ENCODE measurements at places on chromosomes 16 and 17.
A peak's percentile ranks its signal among the peaks of the same experiment; 100 is the strongest.

- H3K4me3 ChIP-seq, result no peak overlapping the region
- no peaks in the 10 kb centered on the region for H3K36me3 ChIP-seq
- no peaks in the 10 kb centered on the region for H3K27me3 ChIP-seq
- no peaks in the 10 kb centered on the region for H3K4me1 ChIP-seq
- H3K27ac ChIP-seq, result no peak overlapping the region
These were observed 5.6 kb downstream of the CDH16 start for GRCh38 chr16:66913081-66913480.

DNA sequence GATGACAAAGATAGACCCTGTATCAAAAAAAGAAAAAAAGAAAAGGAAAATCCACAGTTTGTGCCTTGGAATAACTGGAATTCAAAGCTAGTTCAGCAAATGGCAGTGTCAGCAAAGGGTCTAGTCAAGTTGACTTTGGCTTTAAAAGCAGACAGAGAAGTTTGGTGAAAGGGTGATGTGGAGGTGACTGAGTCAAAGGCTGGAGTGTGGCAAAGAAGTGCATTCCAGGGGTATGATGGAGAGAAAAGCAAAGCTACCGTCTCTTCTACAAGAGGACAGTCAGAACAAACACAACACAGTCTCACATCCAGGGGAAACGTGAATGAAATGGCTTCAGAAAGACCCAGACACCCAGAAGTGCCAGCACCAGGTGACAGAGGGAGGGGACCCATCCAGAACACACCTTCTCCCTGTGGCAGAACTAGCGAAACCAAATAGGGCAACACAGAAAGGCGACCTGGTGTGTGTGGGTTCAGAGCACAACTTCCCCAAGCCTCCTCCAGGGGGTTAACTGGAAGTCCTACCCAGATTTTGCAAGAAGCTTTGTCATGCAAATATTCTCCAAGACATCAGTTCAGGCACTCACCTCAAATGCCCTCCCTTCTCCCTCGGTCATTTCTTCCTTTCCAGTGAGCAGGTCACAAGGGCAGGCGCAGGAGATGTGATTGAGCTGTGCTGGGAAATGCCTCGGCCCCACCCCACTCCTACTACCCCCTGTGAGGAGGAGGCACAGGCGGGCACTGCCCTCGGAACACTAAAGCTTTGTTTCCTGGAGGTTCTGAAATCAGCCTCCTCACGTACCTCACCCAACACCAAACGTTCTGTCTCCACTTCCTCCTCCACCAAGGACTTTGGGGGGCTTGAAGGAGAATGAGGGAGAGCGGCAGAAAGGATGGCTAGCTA lies 481.9 kb downstream of the SOX9 start:
- no peak overlapping the region for H3K4me3 ChIP-seq
- H3K27me3 ChIP-seq, result no peaks in the 10 kb centered on the region
- peaks cover 12% of the 10 kb centered on the region for H3K4me1 ChIP-seq
- H3K27ac ChIP-seq, result no peak overlapping the region
- H3K36me3 ChIP-seq, result no peaks in the 10 kb centered on the region

DNA sequence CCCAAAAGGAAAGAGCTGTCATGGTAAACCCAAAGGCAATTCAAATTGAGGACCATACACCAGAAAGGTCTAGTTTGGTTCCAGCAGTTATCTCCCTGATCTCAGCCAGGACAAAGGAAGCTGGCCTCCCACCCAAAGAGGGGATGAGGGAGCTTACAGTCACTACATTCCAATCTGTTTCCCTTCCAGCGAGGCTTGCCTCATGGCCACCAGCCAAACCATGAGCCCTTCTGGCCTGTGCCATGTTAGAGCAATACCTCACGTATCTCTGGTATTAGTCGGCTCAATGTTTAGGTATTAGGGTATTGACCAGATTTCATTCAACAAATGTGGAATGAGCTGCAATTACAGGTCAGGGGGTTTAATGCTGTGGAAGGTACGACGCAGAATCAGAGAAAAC lies 8.4 kb downstream of the NDUFAB1 start:
- peaks cover 36% of the 10 kb centered on the region for H3K36me3 ChIP-seq
- no peak overlapping the region for H3K4me3 ChIP-seq
- no peak for DNase-seq
- H3K27me3 ChIP-seq, result no peaks in the 10 kb centered on the region
- H3K4me1 ChIP-seq, result no peaks in the 10 kb centered on the region

DNA sequence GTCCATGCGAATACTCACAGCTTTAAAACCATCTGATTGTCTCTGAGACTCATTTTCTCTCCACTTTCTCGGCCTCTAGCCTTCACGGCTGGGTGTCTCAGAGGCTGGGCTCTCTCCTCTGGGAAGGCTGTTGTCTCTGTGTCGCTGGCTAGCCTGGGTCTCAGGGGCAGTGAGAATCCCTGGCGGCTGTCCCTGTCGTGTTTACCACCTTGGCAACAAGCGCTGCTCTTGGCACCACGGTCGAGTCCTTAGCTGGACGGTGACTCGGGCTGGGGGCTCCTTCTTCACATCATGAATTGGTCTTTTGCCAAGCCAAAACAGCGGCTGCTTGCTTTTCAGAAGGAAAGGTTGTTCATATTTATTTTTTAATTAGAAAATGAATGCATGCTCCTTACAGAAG lies 81.1 kb downstream of the MSI2 start:
- no peak for DNase-seq
- peaks cover 34% of the 10 kb centered on the region for H3K4me1 ChIP-seq
- H3K36me3 ChIP-seq, result no peaks in the 10 kb centered on the region

- peak; percentile 49 for DNase-seq
- no peaks in the 10 kb centered on the region for H3K27me3 ChIP-seq
- H3K27ac ChIP-seq, result no peak overlapping the region
- H3K4me3 ChIP-seq, result no peak overlapping the region
These were observed 204.2 kb downstream of the NTN1 start for GRCh38 chr17:9225305-9226101.

DNA sequence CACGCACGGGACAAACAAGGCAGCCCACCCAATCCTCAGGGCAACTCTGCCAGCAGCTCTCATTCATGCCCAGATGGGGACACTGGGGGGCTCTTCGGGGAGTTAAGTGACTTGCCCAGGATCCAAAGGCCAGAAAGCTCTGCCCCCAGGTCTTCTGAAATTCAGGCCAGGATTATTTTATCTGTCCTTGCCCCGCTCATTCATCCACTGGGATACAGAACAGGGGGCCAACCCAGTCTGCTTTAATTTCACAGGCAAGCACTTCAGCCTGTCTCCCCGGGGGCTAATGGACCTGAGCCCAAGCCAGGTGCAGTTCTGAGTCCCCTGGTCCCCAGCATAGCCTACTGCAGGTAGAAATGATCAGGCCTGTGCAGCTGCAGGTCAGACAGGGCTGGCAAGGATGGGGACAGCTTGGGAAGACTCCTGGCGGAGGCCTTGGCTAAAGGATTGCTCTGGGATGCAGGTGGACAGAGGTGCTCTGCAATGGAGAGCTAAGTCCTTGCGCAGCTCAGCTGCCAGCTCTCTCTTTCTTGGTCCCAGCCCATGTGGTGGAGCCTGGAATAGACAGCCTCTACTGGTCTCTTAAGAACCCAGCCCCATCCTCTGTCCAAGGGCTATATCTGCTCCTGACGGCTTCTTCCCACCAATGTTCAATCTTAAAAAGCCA lies 766 bp upstream of the B3GNT9 start:
- DNase-seq, result peak; percentile 40
- no peak overlapping the region for H3K27ac ChIP-seq
- H3K4me1 ChIP-seq, result peaks cover 9% of the 10 kb centered on the region
- H3K4me3 ChIP-seq, result peak overlapping the region; percentile 77
- H3K27me3 ChIP-seq, result peaks cover 85% of the 10 kb centered on the region

DNA sequence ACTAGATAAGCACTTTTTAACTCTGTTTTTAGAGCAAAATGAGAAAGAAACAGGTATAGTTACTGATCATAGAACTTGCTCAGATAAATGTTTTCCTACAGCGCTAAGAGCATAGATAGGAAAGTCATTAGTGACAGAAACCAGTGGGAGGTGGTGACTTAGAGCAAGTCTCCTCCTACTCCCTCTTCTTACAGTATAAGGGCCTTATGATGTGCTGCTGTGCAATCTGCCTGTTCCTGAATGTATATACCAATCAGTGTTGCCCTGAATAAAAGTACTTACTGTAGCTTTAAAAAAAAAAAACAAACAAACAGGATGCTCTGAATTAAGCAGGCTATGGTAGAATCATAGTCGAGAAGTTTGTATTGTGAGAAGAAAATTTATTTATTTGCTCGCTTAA lies 23.3 kb upstream of the RASL10B start:
- peaks cover 10% of the 10 kb centered on the region for H3K36me3 ChIP-seq
- no peak overlapping the region for H3K27ac ChIP-seq
- H3K4me1 ChIP-seq, result no peaks in the 10 kb centered on the region
- H3K4me3 ChIP-seq, result no peak overlapping the region
- no peaks in the 10 kb centered on the region for H3K27me3 ChIP-seq

DNA sequence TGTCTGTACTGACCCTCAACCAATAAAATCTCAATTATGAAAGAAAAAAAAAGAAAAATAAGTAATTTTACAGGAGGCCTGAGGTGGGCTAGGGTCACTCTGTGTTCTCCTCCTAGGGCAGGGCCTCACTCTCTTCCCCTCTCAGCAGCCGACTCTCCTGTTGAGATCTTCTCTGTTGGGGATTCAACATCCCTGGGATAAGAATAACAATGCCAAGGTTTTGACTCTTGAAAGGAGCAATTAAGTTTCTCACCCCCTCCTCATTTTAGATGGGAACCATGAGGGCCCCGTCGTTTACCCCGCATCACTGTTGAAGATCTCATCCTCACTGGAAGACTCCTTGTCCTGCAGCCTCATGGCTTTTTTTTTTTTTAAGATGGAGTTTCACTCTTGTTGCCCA lies 21.5 kb upstream of the BRCA1 start:
- H3K27me3 ChIP-seq, result no peaks in the 10 kb centered on the region
- peak overlapping the region; percentile 35 for H3K27ac ChIP-seq
- peak; percentile 58 for DNase-seq
- no peaks in the 10 kb centered on the region for H3K36me3 ChIP-seq

- no peaks in the 10 kb centered on the region for H3K27me3 ChIP-seq
- H3K4me1 ChIP-seq, result peaks cover 24% of the 10 kb centered on the region
- no peak for DNase-seq
- H3K4me3 ChIP-seq, result no peak overlapping the region
- H3K27ac ChIP-seq, result no peak overlapping the region
- H3K36me3 ChIP-seq, result no peaks in the 10 kb centered on the region
These were observed 7.2 kb downstream of the MMP15 start for GRCh38 chr16:58032710-58033293.

DNA sequence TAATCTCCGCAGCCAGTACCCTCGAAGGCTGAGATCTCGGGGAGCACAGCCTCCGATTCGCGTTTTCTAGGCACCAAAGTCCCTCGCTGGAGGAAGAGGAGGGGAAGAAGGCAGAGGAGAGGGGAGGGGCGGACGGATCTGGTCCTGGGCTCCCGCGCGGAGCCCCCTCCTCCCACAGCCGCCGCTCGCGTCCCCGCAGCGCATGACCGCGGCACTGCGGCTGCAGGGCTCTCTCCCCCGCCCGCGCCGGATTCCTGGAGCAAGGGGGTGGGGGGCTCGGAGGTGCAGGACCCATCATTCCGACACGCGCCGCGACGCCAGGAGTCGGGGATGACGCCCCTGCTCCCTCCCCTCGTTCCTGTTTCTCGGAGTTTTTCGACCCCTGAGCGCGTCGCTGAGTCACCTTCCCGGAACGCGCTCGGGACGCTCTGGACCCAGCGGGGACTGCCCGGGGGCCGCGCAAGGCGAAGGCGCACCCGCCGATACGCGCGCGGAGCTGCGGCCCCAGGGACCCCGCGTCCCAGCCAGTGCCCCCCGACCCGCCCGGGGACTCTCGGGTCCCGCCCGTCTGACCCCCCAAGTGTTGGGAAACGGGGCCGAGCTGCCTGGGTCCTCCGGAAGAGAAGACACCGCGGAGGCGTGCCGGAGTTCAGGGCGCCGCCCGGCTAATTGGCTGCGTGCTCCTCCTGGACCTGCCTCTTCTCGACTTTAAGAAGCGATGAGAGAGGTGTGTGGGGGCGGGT lies 1.4 kb upstream of the SPHK1 start:
- peaks cover 60% of the 10 kb centered on the region for H3K27me3 ChIP-seq
- no peak overlapping the region for H3K27ac ChIP-seq
- H3K4me1 ChIP-seq, result peaks cover 10% of the 10 kb centered on the region

GRCh38 chr17:18250259-18250658 lies 8.3 kb downstream of the FLII start:
- DNase-seq, result peak; percentile 38
- H3K27me3 ChIP-seq, result no peaks in the 10 kb centered on the region
- no peak overlapping the region for H3K27ac ChIP-seq
- H3K4me3 ChIP-seq, result no peak overlapping the region
- peaks cover 20% of the 10 kb centered on the region for H3K36me3 ChIP-seq

DNA sequence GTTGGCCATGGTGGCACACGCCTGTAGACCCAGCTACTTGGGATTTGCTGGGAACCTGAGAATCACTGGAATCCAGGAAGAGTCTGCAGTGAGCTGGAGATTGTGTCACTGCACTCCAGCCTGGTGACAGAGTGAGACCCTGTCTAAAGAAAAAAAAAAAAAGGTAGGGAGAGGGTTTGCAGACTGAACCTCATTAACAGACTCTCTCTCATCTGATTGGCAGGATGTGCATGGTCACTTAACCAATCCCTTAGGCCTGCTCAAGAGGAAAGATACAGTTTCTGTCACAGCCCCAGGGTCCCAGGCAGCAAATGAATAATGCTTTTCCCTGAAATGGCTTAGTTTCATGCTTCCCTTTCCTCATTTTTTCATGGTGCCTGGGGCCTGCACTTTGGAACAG lies 160.5 kb upstream of the KCNJ16 start:
- H3K27me3 ChIP-seq, result no peaks in the 10 kb centered on the region
- no peak overlapping the region for H3K27ac ChIP-seq
- H3K4me1 ChIP-seq, result no peaks in the 10 kb centered on the region
- no peaks in the 10 kb centered on the region for H3K36me3 ChIP-seq
- no peak for DNase-seq

DNA sequence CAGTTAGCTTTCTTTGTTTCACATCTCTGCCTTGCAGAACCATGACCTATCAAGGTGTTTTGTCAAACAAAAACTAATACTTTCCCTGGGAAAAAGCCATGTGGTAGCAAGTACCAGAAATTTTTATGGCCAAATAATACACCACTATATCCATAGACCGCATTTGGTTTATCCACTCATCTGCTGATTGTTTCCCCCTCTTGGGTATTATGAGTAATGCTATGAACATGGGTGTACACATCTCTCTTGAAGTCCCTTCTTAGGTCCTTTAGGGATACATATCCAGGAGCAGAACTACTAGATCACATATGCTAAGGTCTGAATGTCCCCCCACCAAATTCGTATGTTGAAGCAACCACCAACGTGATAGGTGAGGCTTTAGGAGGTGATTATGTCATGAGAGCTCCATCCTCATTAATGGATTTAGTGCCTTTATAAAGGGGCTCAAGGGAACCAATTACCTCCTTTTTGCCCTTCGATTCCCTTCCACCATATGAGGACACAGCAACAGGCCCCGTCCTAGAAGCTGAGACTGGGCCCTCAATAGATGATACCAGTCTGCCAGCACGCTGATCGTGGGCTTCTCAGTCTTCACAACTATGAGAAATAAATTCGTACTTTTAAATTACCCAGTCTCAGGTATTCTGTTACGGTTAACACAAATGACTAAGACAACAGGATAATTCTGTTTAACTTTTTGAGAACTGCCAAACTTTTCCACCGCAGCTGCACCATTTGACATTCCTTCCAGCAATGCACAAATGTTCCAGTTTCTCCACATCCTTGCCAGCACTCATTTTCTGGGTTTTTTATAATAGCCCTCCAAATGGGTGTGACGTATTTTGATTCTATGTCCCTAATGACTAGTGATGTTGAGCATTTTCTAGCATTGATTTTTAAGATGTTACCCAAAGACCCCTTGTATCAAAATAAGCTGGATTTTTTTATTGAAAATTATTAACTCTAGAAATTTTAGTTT lies 30.0 kb downstream of the SIAH1 start:
- H3K4me1 ChIP-seq, result no peaks in the 10 kb centered on the region
- no peak overlapping the region for H3K4me3 ChIP-seq
- no peaks in the 10 kb centered on the region for H3K27me3 ChIP-seq
- DNase-seq, result no peak

Measured in GM23338 (cell line).